HEK293T (cell line): ENCODE measurements at places on chromosomes 12 and 14.

DNA sequence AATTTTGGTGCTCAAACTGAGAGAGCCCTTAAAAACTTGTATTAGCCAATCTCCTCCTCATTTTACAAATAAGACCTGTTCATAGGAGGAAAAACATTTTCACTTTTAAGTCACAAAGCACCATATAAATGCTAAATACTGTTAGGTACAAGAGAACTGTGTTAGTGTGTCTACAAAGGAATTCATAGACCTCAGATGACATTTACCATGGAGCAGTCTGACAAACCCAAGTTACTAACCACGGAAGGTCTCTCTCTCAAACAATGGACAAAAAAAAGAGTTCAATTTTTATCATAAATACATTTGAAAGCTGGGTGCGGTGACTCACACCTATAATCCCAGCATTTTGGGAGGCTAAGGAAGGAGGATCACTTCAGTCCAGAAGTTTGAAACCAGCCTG, 10.0 kb downstream of the SBNO1 start:
- DNase-seq, result no peak

- no peak for DNase-seq
Observed at GRCh38 chr12:123126294-123127181, 24.4 kb downstream of the PITPNM2 start.

GRCh38 chr12:46981622-46982021, 97.8 kb upstream of the PCED1B start:
- DNase-seq, result no peak

DNA sequence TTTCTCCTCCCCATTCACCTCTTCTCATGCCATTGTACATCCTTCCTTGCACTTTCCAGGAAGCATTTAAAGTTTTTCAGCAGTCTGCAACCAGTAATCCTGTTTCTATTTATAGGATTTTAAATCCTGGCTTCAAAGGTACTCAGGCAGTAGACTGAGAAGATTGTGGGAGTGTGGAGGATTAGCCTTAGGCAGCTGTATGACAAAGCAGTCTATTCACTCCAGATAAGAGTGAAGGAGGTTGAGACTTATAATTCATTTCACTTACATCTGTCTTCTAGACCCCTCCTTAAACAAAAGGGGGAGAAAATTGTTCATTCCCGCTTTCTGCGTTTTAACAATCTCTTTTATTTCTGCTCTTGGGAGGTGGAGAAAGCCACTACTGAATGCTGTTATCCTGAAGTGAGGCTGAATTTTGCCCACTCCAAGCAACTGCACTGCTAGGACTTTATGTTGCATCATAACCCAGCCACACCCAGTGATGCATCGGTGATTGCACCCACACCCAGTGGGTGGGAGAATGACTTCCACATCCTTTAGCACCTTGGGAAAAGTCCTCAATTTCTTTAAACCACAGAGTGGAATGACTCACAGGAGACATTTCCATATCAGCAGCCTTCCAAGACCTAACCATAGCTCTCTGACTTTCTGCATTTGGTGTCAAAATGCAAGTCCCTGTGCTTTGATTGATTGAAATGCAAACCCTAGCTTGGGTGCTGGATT, 382.5 kb upstream of the ATP2B1 start:
- DNase-seq, result no peak

GRCh38 chr14:105420974-105421674, 1.5 kb downstream of the MTA1 start:
- no peak for DNase-seq

DNA sequence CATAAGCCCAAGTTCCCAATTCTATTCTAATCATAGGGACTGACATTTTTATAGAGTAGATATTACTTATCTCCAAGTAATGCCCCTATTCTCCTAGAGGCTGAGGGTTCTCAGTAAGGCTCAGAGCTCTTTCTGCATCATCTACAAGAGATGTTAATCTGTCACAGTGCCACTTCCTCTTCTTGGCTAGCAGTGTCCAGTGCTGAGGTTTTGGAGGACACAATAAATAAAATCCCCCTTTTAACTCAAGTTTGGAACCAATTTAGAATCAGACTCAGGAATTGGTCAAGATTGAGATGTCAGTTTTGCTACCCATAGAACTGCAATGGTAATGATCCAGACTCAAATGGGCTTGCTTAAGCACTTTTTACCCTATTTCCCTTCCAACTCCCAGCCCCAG, 154.1 kb upstream of the ARID2 start:
- no peak for DNase-seq

DNA sequence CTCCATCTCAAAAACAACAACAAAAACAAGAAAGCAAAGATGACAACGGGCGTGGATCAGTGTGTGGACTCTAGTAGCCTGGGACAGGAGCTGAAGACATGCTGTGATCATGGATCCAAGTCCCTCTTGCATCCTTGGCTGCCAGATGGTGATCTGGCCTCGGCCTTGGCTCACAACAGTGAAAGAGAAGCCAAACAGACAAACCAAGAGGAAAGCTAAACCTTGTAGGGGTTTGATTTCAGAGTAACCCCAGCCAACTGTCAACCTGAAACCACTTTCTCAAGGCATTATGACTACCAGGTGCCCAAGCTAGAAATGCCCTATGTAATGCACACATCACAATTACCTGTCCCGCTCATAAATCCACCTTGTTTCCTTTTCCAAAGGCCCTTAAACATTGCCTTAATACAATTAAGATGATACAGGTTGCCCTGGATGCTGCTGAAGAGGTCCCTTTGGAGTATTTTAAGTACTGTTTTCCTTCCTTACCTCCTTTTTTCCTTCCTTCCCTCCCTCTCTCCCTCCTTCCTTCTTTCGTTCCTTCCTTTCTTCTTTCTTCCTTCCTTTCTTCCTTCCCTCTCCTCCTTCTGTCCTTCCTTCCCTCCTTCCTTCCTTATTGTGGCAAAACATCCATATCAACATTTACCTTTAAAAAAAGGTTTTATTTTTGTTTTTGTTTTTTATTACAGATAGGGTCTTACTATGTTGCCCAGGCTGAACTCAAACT, 41.4 kb upstream of the NINJ2 start:
- no peak for DNase-seq

GRCh38 chr14:79090641-79091180, 920.5 kb downstream of the NRXN3 start:
- no peak for DNase-seq

DNA sequence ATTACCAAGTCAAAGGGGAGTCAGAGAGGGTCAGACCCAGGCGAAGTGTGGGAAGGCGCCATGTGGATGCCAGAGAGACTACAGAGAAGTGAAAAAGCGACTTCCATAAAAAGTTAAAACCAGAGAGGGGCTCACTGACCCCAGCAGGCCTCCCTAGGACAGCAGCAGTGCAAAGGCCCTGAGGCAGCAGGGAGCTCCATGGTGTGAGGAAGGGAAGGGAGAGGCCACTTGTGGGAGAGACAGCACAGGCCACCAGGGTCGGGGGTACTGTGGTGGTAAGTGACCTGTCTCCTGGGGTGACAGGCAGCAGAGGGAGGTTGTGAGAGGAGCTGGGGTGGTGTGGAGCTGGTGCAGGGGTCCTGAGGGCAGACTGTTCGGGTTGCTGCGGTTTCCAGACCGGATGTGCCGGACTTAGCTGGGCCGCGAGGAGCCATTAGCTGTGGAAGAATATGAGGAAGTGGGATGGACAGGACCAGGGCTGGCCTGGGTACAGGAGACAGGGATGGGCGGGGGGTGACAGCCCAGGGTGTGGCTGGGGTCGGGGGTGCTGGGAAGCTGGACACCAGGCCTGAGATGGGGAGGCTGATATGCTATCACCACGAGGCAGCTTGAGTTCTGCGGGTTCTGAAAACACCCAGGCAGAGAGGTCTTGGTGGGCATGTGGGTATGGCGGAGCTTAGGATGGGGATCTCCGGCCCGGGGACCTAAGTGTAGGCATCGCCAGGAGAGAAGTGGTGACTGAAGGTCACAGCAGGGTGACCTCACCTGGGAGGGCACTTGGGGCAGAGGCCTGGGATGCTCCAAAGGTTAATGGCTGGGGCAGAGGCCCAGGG, 22.7 kb downstream of the SETD1B start:
- DNase-seq, result no peak
